ENCODE measurements at places on chromosomes 11 and 22.

- DNase-seq, result no peak
Measured at GRCh38 chr11:65418431-65418680, 4.2 kb upstream of the NEAT1 start.

DNA sequence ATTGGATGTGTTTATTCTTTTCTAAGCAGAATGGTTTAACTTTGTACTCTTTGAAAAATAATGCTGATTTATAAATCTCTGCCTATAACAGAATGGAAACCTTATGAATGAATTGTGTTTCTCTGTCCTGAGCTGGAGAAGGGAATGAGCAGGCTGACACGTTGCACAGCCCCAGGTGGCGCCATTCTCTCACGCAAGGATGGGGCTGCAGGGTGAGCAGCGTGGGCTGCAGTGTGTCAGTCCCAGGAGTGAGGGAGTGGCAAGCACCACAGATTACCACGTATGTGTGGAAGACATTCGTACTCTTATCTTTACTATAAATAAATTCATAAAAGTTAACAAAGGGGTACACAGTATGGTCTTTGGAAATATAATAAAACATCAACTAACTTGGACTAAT lies 33.4 kb downstream of the FDX1 start:
- DNase-seq, result peak; percentile 48

DNA sequence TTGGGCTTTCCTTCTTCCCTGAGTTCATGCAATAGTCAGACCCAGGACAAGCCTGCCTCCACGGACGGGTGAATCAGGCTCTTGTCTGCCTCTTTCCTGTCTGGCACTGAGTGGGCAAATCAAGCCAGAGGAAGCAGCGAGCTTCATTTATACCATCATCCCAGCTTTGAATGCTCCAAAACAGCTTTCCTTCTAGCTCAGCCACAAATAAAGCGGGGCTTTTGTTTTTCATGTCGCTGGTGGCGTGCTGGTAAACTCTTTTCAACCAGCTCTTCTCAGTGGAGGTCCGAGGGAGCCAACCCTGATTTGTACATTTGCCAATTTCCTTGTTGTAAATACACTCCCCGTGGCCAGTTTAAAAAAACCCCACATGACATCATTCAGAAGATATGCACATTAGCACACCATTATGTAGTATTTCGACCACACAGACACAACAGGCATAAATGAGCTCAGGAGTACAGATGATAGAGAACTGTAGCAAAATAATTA lies 8.6 kb downstream of the C11orf91 start:
- no peak for DNase-seq

GRCh38 chr22:29216873-29217666 lies 11.4 kb downstream of the EMID1 start:
- no peak for DNase-seq

DNA sequence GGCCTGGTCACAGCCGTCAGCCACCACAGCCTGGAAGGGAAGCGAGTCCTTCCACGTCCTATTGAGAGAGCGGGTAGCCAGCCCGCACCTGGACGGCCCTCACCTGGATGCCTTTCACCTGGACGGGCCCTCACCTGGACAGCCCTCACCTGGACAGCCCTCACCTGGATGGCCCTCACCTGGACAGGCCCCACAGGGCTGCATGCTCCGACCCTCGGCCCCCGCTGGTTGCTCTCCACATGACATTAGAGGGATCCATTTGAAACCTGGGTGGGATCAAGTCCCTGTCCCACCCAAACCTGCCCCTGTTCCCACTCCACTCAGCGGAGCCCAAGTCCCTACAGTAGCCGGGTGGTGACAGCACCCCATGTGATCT lies 3.7 kb downstream of the C1QTNF6 start:
- DNase-seq, result no peak

GRCh38 chr11:45343444-45343843 lies 57.3 kb upstream of the SYT13 start:
- no peak for DNase-seq

DNA sequence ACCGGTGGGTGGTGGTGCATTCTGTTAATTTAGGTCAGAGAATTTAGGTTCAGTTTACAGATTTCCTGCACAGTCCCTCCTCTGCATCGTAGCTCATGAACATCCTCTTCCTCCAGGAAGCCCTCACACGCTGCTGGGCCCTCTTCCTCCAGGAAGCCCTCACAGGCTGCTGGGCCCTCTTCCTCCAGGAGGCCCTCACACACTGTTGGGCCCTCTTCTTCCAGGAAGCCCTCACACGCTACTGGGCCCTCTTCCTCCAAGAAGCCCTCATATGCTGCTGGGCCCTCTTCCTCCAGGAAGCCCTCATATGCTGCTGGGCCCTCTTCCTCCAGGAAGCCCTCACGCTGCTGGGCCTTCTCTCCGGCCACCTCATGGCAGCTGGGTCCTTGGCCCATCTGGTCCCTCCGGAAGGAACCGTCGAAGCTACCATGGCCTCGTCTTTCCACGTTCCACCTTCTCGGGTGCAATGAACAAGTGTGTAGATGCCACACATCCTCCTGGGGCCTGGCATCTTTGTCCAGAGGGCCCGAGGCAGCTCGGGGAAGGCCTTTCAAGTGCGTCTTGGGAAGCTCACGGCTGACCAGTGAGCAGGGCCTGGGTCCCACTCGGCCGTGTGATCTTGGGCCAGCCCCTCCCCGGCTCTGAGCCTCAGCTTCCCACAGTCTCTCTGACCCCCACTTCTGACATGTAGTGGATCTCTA lies 58.9 kb upstream of the PPARA start:
- no peak for DNase-seq

DNA sequence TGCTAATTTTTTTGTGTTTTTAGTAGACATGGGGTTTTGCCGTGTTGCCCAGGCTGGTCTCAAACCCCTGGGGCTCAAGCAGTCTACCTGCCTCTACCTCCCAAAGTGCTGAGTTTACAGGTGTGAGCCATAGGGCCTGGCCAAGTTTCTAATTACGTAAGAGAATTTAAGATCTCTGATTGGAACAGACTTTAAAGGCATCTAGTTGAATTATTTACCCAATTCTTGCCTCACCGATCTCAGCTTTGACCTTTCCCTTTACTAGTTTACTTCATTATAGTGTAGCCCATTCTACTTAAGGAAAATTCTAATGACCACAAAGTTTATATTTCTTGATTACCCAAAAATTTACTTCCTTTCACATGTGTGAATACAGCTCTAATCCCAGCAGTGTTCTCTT lies 81.6 kb downstream of the YAP1 start:
- no peak for DNase-seq

DNA sequence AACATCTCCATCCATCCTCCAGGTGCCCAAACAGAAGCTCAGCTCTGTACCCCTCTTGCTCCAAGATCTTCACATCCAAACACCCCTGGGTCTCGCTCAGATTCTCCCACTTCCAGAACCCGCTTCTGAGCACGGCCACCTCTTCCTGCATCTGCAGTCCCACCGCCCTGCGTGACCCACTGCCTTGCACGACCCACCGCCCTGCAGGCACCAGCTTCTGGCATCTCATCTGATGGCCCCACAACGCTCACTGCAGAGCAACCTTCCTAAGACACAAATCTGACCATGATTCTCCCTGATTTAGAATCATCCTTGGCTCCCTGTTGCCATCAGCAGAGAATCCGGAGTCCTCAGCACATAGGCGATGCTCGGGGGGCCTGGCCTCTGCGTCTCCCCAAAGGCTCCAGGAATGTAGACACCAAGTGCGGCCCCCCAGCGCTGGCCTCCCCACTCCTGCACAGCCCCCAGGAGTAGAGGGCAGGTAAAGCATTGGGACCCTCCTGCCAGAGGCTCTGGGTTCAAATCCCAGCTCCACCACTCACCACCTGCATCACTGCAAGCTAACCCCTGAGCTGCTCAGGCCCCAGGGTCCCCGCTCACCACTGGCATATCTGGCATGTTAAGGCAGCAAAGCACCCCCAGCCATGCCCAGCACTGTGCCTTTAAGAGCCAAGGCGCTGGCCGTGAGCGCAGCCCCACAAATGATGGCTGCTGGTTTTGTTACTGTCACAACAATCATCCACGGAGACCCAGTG lies 459.3 kb downstream of the BRD1 start:
- no peak for DNase-seq

- no peak for DNase-seq
Measured at GRCh38 chr11:27248576-27249509, 114.2 kb downstream of the CCDC34 start.

DNA sequence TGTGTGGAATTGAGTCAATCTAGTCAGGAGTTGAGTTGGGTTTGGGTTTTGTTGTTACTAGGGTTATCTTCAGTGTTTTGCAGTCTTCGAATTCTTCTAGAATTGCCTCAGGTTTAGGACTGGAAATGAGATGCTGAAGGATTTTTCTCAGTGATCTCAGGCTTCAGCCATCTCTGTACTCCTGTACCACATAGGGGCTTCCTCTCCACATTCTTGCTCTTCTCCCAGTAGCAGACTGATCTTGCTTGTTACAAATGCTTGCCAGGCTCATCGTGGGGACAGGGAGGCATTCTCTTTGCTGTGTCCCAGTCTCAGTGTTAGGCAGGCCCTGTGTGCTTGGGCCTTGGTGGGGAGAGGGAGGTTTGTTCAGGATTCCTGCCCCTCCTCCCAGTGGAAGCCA lies 96.1 kb downstream of the LRRC32 start:
- DNase-seq, result no peak

- no peak for DNase-seq
Measured at GRCh38 chr11:87039371-87039770, 1.6 kb downstream of the TMEM135 start.

DNA sequence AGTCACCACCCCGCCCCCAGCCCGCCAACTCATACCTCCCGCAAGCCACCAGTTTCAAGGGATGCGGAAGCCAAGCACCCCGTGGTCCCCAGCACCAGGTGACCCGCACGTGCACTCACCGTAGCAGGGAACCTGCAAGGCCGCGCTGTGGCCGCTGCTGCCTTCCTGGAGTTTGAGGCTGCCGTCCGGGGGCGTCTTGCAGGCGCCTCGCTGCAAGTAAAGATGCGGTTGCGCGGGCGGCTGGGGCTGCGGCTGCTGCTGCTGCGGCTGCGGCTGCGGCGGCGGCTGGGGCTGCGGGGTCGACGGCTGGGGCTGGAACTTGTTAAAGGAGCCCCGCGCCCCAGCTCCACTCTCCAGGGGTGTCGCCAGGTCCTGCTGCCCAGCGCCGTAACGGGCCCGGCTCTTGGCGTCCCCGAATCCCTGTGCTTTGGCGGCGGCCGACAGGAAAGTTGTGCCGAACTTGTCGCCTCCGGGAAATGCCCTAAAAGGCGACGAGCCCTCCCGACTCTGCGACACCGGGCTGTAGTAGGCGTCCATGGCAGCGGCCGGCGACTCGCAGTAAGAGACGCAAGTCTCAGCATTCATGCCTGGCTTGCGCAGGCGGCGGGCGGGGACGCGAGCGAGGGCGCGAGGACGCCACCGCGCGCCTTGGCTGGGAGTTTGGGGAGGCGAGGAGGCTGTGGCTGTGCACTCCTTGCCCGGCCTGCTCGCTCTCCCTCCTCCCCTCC lies at the start of gene ALX4:
Gene ALX4 (minus strand): TSS at position 662 of the 728 bp plus-strand sequence. CDS start 77 bp downstream, at position 585.
- peak; percentile 56 for DNase-seq

GRCh38 chr11:113073290-113073953 lies 112.2 kb downstream of the NCAM1 start:
- DNase-seq, result no peak

All from activated CD4-positive, alpha-beta T cell treated with anti-CD3 and anti-CD28 coated beads for 48 hours (primary cell).